ENCODE measurements at places on chromosomes 7 and 10.
A peak's percentile ranks its signal among the peaks of the same experiment; 100 is the strongest.

DNA sequence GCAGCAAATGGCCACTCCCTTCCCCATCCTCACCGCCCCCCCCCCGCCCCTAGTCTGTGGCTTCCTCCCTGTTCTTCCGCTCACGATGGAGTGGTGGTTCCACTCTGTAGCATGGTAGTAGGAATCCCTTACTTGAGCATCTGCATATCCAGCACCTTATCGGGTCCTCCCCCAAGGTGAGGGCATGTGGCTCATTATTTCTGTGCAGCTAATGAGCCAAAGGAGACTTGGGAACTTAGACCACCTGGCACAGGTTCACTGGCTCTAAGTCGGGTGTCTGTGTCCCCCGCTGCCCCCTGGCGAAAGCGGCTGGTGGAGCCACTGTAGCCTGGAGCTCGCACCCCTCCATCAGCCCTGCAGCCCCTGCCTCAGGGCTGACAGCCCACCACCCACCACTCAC is 22.8 kb upstream of the GPR26 start:
- peak; percentile 28 for DNase-seq

GRCh38 chr10:60417901-60418300 is 28.2 kb upstream of the ANK3 start:
- DNase-seq: no peak

GRCh38 chr10:114629824-114630730 is 28.0 kb downstream of the ABLIM1 start:
- DNase-seq: no peak

- no peak for DNase-seq
Measured at GRCh38 chr10:44201656-44202055, 183.2 kb downstream of the CXCL12 start.

- no peak for DNase-seq
Measured at GRCh38 chr10:78860260-78860914, 208.4 kb upstream of the ZMIZ1 start.
